ENCODE measurements at places on chromosomes 1 and 21. TPM values are rescaled to one million over a fixed set of nuclear protein-coding genes. Genes with fewer than 3 reads are reported as not detected.
A peak's percentile ranks its signal among the peaks of the same experiment; 100 is the strongest.

S100A7 gene
- not detected for total RNA-seq

GRCh38 chr1:76759950-76760349 is 107.3 kb upstream of the ST6GALNAC5 start:
- DNase-seq = no peak

- no peak for DNase-seq
Observed at GRCh38 chr1:117136749-117137148, 15.2 kb upstream of the TRIM45 start.

GRCh38 chr21:15003463-15004135 is 61.2 kb downstream of the NRIP1 start:
- DNase-seq = no peak

- DNase-seq = no peak
Observed at GRCh38 chr21:46220275-46220810, 8.2 kb downstream of the LSS start.

DNA sequence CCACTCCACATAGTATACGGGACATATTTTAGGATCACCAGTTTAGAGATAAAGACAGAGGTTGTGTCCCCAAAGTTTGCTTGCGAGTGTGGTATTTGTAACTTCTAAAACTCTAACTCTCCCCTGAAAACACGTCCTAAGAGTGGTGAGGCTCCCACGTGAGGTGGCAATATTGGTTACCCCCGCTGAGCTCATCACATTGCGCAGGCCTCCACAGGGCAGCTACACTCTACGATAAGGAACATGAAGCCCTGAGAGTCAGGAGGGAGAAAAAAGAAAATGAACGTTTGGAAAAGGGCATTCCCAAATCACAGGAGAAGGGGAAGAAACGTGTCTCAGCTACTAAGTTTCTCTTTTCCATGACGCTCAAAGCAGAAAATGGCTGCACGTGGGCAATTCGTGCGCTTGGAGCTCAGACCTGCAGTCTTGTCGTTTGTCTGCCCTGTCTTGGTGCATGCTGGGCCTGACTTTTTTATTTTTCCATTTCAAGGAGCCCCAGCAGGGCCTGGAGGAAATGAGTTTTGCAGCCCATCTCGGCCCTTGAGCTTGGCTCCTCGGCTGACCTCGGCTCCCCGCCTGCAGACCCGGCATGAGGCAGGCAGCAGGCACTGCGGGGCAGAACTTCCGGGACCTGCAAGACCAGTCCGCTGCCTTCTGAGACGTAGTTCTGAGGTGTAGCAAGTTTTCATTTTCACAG is 25.7 kb downstream of the ERG start:
- no peak for DNase-seq

DNA sequence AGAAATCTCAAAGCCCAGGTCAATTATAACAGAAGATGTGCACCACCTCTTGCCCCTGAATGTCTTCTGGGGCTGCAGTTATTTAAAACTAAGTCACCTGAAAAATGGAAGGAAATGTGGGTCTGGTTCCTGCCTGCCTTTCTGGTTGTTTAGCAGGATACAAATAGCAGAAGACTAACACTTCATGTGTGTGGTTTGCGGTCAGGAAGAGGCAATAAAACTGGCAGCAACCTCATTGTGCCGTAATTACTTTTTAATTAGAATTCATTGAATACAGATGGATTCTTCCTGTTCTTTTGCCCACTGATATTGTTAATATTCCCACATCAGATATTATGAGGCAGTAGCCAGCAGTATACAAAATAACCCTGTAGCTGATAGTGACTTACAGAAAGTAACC is 345.7 kb downstream of the ZNF326 start:
- no peak for DNase-seq

DNA sequence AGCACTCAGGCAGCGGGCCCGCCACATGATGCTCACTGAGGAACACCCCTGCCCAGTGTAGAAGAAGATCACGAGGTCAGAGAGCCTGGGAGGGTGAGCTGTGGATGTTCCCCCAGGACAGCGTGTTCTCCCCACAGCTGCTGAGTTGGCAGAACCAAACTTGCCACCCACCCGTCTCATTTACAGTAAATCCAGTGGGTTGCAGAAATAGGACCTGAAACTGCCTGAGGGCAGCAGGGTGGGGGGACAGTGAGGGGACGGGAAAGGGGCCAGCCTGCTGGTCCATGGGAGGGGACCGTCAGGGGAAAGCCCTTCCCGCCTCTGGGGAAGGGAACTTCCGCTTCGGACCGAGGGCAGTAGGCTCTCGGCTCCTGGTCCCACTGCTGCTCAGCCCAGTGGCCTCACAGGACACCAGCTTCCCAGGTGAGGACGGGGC is at the start of gene C1QB:
Gene C1QB (plus strand): TSS at position 356 of the 436 bp plus-strand sequence. CDS start 6,227 bp downstream, outside the sequence.
- no peak for DNase-seq

DNA sequence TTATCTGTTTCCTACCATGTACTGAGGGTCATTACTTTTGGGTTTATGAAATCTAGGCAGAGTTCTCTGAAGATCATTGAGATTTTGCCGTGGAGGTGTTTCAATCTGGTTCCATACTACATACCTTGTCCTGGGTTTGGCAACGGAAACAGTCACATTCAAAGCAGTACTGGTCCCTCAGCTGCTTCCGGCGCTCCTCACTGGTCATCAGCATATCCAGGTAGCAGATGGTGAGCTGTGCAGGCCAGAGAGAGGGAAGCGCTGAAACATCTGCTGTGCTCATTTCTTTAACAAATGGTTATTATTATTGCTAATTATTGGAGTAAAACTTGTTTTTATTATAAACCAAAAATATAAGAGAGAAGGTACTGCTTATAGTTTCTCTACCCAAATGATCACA is 591.7 kb downstream of the SMYD3 start:
- no peak for DNase-seq

GRCh38 chr1:76501136-76501535 is 366.1 kb upstream of the ST6GALNAC5 start:
- DNase-seq = no peak

- no peak for DNase-seq
Observed at GRCh38 chr21:35720208-35720731, 340.1 kb downstream of the SETD4 start.

GRCh38 chr1:205658943-205659581 is 21.2 kb downstream of the SLC45A3 start:
- DNase-seq = peak; percentile 37

GRCh38 chr1:32045772-32046171 is 27.0 kb upstream of the TMEM39B start:
- DNase-seq = no peak

GRCh38 chr1:217599154-217599553 is 31.7 kb downstream of the GPATCH2 start:
- no peak for DNase-seq

- DNase-seq = no peak
Observed at GRCh38 chr1:27592232-27592930, 11.6 kb downstream of the AHDC1 start.

Measured in thoracic aorta (tissue), 2 donors.